ENCODE measurements at places on chromosomes 3 and 15.

GRCh38 chr3:53705774-53706173, 140.4 kb downstream of the CHDH start:
- no peak for DNase-seq

DNA sequence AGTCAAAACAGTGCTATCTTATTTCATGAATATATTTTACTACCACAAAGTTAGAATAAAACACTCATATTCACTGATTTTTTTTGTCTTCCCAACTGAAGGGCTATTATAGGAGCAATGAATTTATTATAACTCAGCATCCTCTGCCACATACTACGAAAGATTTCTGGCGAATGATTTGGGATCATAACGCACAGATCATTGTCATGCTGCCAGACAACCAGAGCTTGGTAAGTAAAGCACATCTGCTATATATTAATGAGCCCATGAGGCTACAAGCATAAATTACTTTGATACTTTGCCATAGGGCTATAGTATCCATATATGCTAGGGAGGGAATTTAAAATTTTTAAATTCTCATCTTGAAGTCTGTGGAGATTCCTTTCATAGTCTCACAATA, 95.9 kb downstream of the FEZF2 start:
- DNase-seq: peak; percentile 43

DNA sequence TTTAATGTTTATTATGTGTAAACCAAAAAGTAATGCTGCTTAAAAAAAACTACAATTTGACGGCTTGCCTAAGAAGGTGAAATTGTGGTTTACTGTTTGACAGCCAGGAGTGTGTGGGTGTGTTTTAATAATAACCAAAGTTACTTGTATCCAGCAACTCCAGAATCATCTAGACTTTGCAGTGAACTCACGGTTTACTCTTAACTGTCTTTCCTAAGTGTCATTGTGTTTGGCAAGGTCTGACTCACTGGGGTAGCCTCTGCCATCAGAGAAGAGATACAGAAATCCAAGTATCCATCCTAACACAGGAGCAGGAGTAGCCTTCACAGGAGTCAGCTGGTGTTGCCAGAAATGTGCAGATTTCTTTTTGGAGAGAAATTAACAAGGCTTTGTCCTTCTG, 151.1 kb downstream of the CTNNB1 start:
- DNase-seq: no peak

DNA sequence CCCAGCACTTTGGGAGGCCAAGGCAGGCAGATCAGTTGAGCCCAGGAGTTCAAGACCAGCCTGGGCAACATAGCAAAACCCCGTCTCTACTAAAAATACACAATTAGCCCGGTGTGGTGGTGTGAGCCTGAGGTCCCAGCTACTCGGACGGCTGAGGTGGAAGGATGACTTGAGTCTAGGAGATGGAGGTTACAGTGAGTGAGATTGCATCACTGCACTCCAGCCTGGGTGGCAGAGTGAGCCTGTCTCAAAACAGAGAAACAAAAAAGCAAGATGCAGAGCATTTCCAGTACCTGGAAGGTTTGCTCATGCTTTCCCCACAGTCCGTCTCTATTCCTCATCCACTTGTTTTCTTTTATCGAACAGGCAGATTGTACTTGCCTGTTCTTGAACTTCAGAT, 3.8 kb upstream of the PDIA5 start:
- no peak for DNase-seq

- DNase-seq: no peak
These were observed 7.2 kb downstream of the TM4SF1 start for GRCh38 chr3:149369991-149370866.

- no peak for DNase-seq
These were observed 7.5 kb downstream of the GOLIM4 start for GRCh38 chr3:168088106-168088720.

- no peak for DNase-seq
These were observed 590.2 kb upstream of the TBL1XR1 start for GRCh38 chr3:177787279-177788041.

GRCh38 chr3:173416070-173416469, 18.5 kb downstream of the NLGN1 start:
- DNase-seq: no peak

- no peak for DNase-seq
These were observed 240.4 kb upstream of the MRPL3 start for GRCh38 chr3:131743126-131743525.
